Stimulated activated CD4-positive, alpha-beta T cell treated with anti-CD3 and anti-CD28 coated beads, Interleukin-4, amount 100 ng/mL, for 48 hours (primary cell): ENCODE measurements at places on chromosomes 12 and 14.

DNA sequence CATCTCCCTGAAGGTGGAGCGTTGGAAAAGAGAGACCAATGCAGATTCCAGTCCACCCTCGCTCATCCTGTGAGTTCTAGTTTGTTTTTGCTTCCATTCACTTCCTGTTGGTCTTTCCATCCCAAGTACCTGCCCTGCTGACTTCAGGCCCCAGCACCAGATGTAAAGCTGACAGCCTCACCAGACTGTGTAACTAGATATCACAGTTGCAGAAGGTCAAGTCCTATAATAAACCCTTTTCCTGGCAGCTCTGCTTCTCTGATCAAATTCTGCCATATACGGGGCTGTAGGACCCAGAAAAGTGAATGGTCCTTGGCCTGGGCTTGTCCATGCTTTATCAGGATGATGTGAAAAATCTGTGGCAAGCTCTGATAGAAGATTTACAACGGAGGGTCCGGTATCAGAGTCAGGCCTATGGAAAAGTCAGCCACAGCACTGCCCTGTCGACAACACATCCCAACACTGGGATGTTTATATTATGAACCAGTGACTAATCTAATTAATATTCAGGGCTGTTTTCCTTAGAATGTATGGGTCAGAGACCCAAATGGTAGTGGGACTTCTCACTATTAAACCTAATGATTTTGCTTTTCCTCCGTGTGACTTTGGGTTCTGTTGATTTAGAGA, 42.1 kb downstream of the CCDC175 start:
- no peak for DNase-seq

- no peak for DNase-seq
Observed at GRCh38 chr14:24137529-24138395, 1.8 kb downstream of the PSME1 start.

DNA sequence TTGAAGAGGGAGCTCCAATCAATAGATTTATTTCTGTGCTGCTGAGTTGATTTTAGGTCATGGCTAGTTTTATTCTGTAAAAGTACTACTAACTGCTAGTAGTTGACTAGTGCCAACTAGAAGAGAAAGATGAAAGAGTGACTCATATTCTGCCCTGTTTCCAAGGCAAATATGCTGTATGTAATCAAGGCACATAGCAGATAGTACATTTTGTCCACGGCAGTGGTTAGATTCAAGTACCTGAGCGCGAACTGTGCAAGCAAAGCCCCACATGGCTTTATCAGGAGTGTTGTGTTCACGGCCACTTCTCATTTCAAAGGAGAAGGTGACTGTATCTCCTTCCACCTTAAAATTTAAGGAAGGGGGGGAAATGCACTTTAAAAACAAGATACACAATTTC, 126.8 kb downstream of the TRAFD1 start:
- DNase-seq: no peak

DNA sequence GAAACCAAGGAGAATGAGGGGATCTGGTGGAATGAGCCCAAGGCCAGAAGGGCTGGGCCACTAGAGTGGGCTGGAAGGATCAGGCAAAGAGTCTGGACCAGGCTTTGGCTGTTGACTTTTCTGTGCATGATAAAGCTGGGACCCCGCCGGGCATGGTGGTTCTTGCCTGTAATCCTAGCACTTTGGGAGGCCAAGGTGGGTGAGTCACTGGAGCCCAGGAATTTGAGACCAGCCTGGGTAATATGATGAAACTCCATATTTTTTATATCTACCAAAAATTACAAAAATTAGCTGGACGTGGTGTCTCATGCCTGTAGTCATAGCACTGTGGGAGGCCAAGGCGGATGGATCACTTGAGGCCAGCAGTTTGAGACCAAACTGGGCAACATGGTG, 393 bp upstream of the KLHL33 start:
- DNase-seq: no peak

DNA sequence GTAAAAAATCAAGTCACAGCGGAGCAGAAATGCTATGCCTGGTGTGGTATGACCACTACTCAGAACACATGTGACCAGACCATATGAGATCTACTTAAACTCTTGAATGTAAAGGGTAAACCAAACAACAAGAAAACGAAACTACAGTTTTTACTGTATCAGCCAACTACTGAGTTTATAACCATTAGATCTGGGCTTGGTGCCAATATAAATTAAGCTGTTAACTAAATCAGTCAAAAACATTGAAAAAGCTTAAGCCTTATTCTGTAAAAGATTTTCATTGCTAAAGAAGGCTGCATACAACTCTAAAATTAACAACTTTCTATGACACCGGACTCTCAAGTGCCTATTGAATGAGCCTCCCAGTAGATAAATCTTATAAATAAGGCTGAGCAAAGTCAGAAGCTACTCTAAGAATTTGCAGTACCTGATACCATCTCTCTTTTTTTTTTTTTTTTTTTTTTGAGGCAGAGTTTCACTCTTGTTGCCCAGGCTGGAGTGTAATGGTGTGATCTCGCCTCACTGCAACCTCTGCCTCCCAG, 35.4 kb downstream of the SPTLC2 start:
- no peak for DNase-seq

GRCh38 chr14:82411298-82411697, 877.6 kb upstream of the SEL1L start:
- DNase-seq: no peak

- DNase-seq: no peak
Observed at GRCh38 chr12:6866920-6867412, 365 bp upstream of the TPI1 start.

DNA sequence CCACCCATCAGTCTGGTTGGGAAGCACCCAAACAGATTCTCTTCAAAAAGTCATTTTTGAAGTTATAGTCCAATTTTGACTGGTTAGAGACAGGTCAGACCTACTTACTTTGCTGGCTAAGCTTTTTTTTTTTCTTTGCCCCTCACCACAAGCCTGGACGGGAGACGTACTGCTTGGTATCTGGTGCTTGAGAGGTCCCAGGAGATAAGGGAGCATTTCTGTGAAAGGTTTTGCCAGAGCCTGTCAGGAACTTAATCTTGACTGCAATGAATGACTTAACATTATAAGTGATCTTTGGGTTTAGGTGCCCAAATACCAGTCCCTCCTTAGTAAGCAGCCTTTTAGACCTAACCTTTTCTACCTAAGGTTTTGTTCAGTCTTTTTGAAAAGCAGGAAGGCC, 6.3 kb downstream of the MTHFD1 start:
- no peak for DNase-seq

DNA sequence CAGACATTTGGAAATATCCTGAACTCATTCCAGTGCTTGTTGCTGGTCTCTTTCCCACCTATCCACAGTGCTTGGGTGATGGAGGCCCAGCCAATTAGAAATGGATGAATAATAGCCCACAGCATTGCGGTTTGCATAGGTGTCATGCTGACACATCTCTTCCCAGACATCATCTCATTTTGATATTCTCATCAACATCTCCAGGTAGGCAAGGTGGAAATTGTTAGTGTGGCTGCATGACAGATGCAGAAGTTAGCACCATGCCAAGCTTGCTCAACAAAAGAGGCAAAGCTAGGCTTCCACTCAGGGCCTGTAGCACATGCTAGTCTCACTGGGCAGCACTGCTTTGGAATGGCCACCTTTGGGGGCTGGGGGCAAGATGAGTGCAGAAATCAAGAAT, 1118.9 kb downstream of the VRK1 start:
- no peak for DNase-seq

GRCh38 chr14:24411443-24412389, 12.9 kb downstream of the NYNRIN start:
- DNase-seq: no peak

GRCh38 chr12:6201213-6201608, 1.0 kb downstream of the CD9 start:
- no peak for DNase-seq

GRCh38 chr12:122081697-122082221, 3.2 kb downstream of the MLXIP start:
- DNase-seq: no peak

DNA sequence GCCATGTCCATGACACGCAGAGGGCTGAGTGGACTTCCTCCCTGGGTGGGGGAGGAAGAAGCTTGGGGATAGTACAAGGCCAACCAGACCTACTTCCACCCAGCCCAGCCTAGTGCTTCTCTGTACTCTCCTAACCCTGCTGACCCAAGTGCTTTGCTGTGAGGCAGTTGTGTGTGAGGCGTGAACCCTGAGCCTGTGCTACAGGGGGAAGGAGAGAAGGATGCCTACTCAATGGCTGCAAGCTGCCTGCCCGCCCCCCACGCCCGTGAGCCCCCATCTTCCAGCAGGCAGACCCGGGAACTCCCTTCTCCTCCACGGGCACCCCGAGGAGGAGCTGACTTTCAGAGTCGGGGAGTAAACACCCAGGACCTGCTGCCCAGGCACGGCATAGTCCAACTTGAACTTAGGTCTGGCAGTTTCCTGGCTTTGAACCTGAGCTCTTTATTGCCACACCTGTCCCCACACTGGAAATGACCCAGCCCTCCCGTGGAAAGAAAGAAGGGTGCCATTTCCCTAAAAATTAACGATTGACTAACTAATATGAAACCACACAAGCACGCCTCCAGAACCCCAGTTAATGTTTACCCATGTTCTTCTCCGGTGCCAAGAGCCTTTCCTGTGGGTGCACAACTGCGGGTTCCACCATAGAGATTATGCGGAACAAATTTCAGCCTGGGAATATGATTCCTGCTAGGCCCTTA, 10.8 kb downstream of the ALDH2 start:
- no peak for DNase-seq

- no peak for DNase-seq
Observed at GRCh38 chr12:29216797-29217575, 67.9 kb downstream of the FAR2 start.

DNA sequence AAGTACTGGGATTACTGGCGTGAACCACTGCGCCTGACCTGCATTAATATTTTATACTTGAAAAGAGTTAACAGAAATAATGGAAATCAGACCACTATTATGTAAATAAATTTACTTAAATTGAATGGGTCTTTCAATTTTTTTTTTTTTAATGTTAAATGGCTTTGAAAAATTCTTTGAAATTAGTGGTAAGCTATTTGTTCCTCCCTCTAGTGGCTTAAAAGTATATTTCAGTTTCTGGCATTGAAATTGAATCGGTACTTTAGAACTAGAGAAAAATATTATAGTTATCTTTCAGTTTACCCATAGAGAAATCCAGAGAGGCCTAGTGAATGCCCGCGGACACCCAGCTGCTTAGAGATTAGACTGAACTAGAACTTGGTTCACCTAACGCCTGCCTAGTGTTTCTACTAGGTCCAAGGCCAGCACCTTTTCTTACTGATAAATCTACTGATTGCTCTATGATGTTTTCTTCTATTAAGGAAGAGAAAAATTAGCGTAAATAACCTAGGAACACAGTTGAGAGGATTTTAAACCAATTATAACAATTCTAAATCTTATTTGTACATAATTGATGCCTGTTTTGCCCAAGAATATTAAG, 106.5 kb downstream of the EML1 start:
- no peak for DNase-seq

DNA sequence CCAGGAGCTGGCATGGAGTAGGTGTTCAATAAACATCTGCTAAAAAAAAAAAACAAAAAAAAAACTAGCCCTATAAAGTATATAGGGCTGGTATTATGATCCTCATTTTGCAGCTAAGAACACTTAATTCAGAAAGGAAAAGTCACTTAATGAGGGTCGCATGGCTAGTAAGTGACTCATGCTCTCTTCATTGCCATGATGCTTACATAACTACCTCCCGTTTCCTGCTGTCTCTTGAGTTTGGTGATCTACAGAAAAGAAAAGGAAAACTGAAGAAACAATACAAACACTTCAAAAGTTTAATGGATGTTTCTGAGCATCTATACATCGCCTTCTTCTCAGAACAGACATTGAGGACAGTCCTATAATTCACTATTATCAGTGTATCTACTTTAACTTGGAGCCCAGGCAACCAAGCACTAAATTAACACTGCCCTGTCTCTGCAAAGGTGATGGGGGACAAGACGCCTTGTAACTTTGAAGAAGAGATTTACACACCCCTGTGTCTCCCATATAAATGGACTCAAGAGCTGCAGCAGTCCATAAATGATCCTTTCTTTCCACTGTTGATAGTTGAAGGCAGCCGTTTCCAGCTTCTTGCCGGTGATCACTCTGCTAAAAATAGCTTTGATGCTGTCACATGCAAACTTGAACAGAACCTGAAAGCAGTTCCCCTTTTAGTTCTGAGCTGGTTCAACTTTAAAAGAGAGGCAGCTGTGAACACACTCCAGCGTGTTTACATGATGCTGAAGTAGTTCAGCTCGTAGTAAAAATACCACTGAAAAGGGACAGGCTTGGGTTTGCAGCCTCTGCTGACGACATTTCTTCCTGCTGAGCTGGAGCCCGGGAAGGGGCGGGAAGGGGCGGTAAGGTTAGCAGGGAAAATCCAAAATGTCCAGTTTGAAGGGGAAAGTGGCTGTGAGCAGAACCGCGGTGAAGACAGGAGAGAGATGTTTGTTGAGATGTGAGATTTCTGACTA, 113.3 kb downstream of the FOXN3 start:
- DNase-seq: no peak

GRCh38 chr12:105595440-105595839, 264.9 kb downstream of the C12orf75 start:
- no peak for DNase-seq

DNA sequence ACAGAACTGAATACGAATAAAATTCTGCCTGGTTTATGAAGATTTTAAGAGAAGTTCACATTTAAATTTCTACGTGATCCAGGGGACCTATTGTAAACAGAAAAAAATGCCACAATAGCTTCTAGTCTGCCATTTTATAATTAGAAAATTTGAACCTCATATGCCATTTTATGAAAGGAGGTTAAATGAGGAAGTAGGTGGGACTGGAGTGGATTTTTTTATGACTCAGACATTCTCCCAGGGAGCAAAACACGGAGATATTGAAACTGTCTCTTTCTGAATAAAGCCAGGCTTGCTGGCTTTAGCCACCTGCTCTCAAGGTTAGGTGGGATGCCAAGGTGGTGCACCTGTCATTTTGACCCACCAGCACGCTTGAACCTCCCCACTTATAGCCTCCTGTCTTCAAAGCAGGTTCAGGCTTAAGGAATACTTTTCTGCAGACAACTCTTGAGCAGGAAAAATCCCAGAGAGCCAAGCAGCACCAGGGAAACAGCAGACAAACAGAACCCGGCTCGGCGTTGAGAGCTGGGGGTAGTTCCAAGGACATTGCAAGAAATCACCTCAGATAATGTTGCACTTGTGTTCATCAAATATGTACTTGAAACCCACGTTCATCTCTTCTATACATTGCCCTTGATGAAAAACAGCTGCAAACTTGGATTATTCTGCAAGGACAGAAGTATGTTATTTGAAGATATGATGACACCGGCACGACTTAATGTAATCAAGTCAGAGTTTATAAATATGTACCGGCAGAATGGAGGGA, 203.7 kb downstream of the PPM1H start:
- no peak for DNase-seq

- no peak for DNase-seq
Observed at GRCh38 chr12:31316891-31317290, 9.1 kb downstream of the SINHCAF start.
